ENCODE measurements at places on chromosomes 5 and 9. TPM values are rescaled to one million over a fixed set of nuclear protein-coding genes. Genes with fewer than 3 reads are reported as not detected.

- H3K4me1 ChIP-seq: peaks cover 15% of the 10 kb centered on the region
- H3K4me3 ChIP-seq: no peak overlapping the region
- no peak overlapping the region for H3K27ac ChIP-seq
- H3K27me3 ChIP-seq: no peaks in the 10 kb centered on the region
- no peaks in the 10 kb centered on the region for H3K36me3 ChIP-seq
- DNase-seq: no peak
These were observed 17.1 kb downstream of the TMEM8B start for GRCh38 chr9:35845824-35846771.

GRCh38 chr5:175493260-175493659 is 14.9 kb downstream of the SFXN1 start:
- peaks cover 23% of the 10 kb centered on the region for H3K36me3 ChIP-seq
- no peak overlapping the region for H3K27ac ChIP-seq
- no peak for DNase-seq
- H3K4me1 ChIP-seq: no peaks in the 10 kb centered on the region
- no peak overlapping the region for H3K4me3 ChIP-seq

GRCh38 chr9:79559495-79560181 is 12.1 kb upstream of the TLE4 start:
- peak; percentile 17 for DNase-seq
- H3K4me1 ChIP-seq: no peaks in the 10 kb centered on the region
- no peaks in the 10 kb centered on the region for H3K36me3 ChIP-seq
- no peak overlapping the region for H3K4me3 ChIP-seq

DNA sequence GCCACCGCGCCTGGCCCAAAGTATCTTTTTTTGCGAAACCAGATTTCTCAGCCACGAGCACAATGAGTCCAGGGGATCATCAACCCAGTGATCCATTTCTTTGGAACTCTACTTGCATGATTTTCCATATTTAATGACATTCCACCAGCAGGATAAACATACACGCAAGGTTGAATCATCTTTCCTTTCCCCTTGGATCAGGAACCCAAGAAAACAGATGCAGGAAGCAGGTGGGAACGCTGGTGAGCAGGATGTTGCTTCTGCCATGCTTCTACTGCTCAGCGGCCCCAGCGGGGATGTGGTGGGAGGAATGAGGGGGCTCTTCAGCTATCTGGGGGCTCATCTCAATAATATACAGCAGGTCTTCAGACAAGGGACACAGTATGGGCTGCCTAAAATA is 118.2 kb downstream of the SEC61B start:
- no peak overlapping the region for H3K27ac ChIP-seq
- H3K27me3 ChIP-seq: no peaks in the 10 kb centered on the region
- no peaks in the 10 kb centered on the region for H3K36me3 ChIP-seq
- H3K4me1 ChIP-seq: no peaks in the 10 kb centered on the region
- no peak overlapping the region for H3K4me3 ChIP-seq

DNA sequence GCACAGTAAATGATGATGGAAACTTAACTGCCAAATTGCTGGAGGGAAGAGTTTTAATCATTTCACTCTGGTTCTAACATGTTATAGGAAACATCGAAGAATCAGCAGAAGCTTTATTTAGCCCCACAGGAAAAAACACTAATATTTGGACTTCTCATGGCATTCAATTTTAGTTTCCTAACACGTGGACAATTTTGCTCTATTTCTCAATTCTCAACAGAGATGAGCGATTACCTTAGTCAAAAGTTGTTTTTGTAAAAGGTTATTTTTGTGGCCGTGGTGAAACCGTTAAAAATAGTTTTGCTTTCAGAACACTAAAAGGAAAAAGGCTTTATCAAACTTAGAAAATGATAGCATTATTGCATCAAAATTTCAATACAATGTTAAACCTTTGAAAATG is 235.2 kb downstream of the PLK2 start:
- no peaks in the 10 kb centered on the region for H3K27me3 ChIP-seq
- H3K4me3 ChIP-seq: no peak overlapping the region
- H3K36me3 ChIP-seq: no peaks in the 10 kb centered on the region
- no peaks in the 10 kb centered on the region for H3K4me1 ChIP-seq
- no peak for DNase-seq
- no peak overlapping the region for H3K27ac ChIP-seq

DNA sequence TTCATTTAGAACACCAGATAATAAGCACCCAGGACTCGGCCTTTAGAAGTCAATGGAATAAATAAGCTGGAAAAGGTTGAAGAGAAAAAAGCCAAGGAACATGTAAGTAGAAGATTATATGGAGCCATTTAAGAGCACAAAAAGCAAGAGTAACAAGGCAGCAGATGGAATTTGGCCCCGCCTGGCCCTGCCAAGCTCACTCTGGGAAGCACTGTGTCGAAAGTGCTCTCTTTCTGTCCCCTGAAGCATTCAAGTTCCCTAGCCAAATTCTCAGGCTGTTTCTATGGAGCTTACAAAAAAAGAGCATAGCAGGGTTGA is 73.0 kb upstream of the GPR151 start:
- H3K27me3 ChIP-seq: no peaks in the 10 kb centered on the region
- DNase-seq: no peak
- no peaks in the 10 kb centered on the region for H3K4me1 ChIP-seq
- H3K27ac ChIP-seq: no peak overlapping the region

DNA sequence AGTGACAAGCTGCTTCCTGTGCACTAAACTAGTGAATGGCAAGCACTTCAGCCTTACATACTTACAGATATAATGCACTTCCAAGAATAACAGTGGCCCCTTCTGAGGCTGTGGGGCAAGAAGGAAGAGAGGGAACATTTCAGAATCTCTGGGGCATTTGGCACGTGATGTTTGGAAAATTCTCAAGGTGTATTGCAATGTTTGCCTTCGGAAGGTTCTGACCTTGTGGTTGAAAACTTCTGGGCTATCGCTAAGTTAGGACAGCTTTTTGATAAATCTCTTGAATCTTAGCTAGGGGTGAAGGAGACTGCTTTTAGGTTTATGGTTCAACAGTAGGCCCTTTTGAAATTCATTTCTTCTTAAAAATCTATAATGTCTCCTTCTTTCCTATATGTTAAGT is 7.1 kb upstream of the FGF10 start:
- H3K4me3 ChIP-seq: no peak overlapping the region
- peaks cover 7% of the 10 kb centered on the region for H3K36me3 ChIP-seq
- no peak overlapping the region for H3K27ac ChIP-seq
- no peaks in the 10 kb centered on the region for H3K27me3 ChIP-seq
- H3K4me1 ChIP-seq: no peaks in the 10 kb centered on the region
- DNase-seq: no peak

DNA sequence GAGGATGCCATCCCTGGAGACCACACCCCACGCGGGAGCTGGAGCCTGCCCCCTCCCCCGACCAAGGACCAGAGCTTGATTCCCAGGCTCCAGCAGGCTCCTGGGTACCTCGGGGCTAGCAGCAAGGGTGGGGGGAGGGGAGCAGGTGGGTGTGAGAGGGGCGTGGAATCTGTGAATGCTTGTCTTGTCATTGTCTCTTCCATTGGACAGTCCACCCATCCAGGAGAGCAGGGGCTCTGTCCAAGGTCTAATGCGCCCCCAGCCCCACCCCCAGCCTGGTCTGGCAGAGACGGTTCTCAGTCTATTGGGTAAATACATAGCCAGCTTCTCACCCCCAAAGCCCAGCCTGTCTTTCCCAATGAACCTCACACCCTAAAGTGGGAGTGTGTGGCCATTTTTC is 22.8 kb downstream of the URM1 start:
- peaks cover 15% of the 10 kb centered on the region for H3K4me1 ChIP-seq
- peaks cover 7% of the 10 kb centered on the region for H3K36me3 ChIP-seq
- no peak overlapping the region for H3K4me3 ChIP-seq
- no peak for DNase-seq

GRCh38 chr5:65482296-65482735 is 596 bp upstream of the ADAMTS6 start:
- H3K4me3 ChIP-seq: peak overlapping the region; percentile 4
- no peak for DNase-seq
- no peak overlapping the region for H3K27ac ChIP-seq
- H3K4me1 ChIP-seq: peaks cover 5% of the 10 kb centered on the region

GRCh38 chr5:79474367-79475151 is 39.4 kb downstream of the HOMER1 start:
- no peak overlapping the region for H3K4me3 ChIP-seq
- H3K27me3 ChIP-seq: no peaks in the 10 kb centered on the region
- H3K4me1 ChIP-seq: peaks cover 12% of the 10 kb centered on the region
- H3K36me3 ChIP-seq: no peaks in the 10 kb centered on the region
- peak overlapping the region; percentile 50 for H3K27ac ChIP-seq

Gene SLC9A3
- 0.94 TPM for polyA plus RNA-seq

Gene PAEP
- 0.98 TPM for polyA plus RNA-seq

Gene SLC22A4
- 15.7 TPM for polyA plus RNA-seq

Gene AMACR
- 5.9 TPM for polyA plus RNA-seq

Gene SPARC
- polyA plus RNA-seq: 145 TPM

Gene VAV2
- polyA plus RNA-seq: 13.0 TPM

Gene LYSMD3
- polyA plus RNA-seq: 10.1 TPM

Gene IL4
- polyA plus RNA-seq: not detected

Gene TEX48
- not detected for polyA plus RNA-seq
